ENCODE measurements at places on chromosomes 1 and 21. TPM values are rescaled to one million over a fixed set of nuclear protein-coding genes. Genes with fewer than 3 reads are reported as not detected.

The SPRR2B gene
- not detected for total RNA-seq

The PIP5K1A gene
- 63.4 TPM for total RNA-seq

The IVL gene
- not detected for total RNA-seq

The CFAP298 gene
- total RNA-seq, result 32.6 TPM

The TSSK3 gene
- total RNA-seq, result 2.2 TPM

The TRMT1L gene
- 21.1 TPM for total RNA-seq

The DNAI4 gene
- total RNA-seq, result 2.9 TPM

The LCE3D gene
- total RNA-seq, result not detected

The BOLA1 gene
- 20.6 TPM for total RNA-seq

The SH2D2A gene
- total RNA-seq, result 63.5 TPM

GRCh38 chr1:203338335-203339036, 12.4 kb downstream of the FMOD start:
- no peak overlapping the region for H3K4me3 ChIP-seq
- DNase-seq, result peak; percentile 69
- no peak overlapping the region for H3K27ac ChIP-seq

DNA sequence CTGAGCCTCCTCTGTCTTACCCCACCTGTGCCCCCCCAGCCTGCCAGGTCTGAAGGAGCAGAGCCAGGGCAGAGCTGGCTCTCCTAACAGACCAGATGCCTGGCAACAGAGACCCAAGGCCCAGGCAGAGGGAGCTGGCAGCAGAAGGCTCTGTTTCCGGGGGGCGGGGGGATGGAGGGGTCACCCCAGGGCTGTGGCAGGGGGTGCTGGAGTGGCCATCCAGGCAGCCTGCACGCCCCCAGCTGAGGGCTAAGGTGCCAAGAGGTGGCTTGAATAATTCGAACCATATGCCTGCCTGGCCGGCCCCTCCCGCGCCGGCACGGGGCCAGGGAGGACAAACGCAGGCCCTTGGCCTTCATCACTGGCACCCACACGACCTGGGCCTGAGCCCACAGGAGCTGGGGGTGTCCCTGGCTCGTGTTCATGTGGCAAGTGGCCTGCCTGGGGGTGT, 16.0 kb upstream of the PLEKHG5 start:
- no peaks in the 10 kb centered on the region for H3K27me3 ChIP-seq
- no peak overlapping the region for H3K4me3 ChIP-seq
- no peaks in the 10 kb centered on the region for H3K4me1 ChIP-seq

GRCh38 chr1:93620841-93621210, 60.8 kb downstream of the BCAR3 start:
- no peak overlapping the region for H3K27ac ChIP-seq
- H3K36me3 ChIP-seq, result no peaks in the 10 kb centered on the region
- no peaks in the 10 kb centered on the region for H3K27me3 ChIP-seq
- H3K4me1 ChIP-seq, result peaks cover 2% of the 10 kb centered on the region
- no peak for DNase-seq
- H3K4me3 ChIP-seq, result no peak overlapping the region

DNA sequence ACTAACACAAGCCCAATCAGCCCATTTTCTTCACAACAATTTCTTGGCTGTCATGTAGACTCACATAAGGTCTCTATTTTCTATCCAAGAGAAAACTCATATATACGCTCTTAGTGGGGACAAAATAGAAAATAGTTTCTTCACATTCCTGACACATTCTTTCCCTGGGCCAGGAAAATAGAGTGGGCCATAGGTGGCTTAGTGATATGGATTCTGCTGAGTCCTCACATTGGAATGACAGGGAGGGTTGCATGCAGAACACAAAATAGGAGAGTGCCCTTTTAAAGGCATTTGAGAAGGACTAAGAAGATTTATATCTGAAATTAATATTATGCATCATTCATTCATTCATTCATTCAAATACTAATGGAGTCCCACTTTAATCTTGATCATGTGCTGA, 207.7 kb downstream of the LYPLAL1 start:
- no peaks in the 10 kb centered on the region for H3K4me1 ChIP-seq
- DNase-seq, result no peak
- no peaks in the 10 kb centered on the region for H3K36me3 ChIP-seq
- no peak overlapping the region for H3K27ac ChIP-seq

GRCh38 chr1:3545363-3546047, 65.8 kb downstream of the MEGF6 start:
- H3K4me3 ChIP-seq, result no peak overlapping the region
- no peaks in the 10 kb centered on the region for H3K4me1 ChIP-seq
- H3K27me3 ChIP-seq, result no peaks in the 10 kb centered on the region

DNA sequence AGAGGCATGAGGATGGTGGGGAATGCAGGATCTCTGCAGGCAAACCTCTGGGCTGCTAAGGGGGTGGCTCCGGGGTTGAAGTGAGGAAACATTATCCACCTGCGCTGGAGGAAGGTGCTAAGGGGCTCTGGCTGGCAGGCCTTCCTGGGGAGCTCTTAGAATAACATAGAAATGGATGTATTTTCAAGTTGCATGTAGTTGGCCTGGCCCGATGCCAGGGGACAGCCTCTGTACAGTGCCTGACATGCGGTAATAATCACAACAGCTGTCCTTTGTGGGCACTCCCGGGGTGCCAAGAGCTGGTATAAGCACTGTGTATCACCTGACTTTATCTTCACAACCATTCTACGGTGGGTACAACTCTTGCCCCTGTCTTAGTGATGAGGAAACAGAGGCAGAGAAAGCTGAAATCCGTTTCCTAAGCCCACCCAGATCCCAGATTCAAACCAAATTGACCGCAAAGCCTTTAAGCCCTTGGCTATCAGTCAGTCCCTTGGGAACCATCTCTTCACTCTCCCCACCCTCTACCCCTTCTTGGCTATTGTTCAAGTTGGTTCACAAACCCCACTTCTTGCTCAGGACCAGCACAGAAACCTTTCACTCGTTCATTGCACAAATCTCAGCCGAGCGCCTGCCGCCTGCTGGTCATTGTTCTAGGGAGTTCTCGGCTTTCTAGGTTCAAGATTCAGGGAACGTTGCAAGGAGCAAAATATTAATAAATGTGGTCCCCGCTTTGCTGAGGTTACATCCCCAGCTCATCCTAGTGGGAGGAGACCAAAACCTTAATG, 30.9 kb downstream of the PADI4 start:
- no peaks in the 10 kb centered on the region for H3K36me3 ChIP-seq
- H3K4me3 ChIP-seq, result no peak overlapping the region
- peaks cover 1% of the 10 kb centered on the region for H3K27me3 ChIP-seq
- no peaks in the 10 kb centered on the region for H3K4me1 ChIP-seq
- no peak for DNase-seq

DNA sequence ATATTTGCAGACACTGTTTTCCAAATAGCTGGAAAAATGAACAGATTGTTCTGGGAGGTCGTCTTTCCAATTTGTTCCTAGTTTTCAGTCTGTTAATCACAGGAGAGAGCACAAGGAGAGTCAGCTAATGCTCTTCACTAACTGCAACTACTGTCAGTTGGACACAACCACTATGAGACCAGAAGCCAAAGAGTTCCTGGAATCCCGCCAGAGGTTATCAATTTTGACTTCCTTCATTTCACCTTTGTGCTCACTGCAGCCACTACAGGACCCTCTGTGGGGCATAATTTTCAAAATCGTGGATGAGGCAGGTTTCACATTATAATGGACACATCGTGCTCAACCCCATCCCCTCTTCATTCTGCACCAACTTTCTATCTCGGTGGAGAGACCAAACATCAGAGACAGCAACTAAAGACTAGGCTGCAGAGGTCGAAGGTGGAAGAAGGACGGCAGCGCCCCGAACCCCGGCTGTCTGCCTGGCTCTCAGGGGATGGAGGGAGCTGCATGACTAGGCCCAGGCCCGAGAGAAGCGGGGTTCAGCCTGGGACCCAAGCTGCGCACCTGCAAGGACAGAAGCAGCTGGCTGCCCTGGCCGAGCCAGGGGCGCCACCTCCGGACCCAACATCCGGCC, 602 bp downstream of the KIAA0319L start:
- H3K36me3 ChIP-seq, result peaks cover 27% of the 10 kb centered on the region
- H3K4me1 ChIP-seq, result peaks cover 45% of the 10 kb centered on the region
- no peaks in the 10 kb centered on the region for H3K27me3 ChIP-seq
- peak overlapping the region; percentile 86 for H3K27ac ChIP-seq
- H3K4me3 ChIP-seq, result peak overlapping the region; percentile 97

- H3K27me3 ChIP-seq, result peaks cover 12% of the 10 kb centered on the region
- H3K36me3 ChIP-seq, result no peaks in the 10 kb centered on the region
- no peak overlapping the region for H3K4me3 ChIP-seq
- no peaks in the 10 kb centered on the region for H3K4me1 ChIP-seq
- DNase-seq, result no peak
- no peak overlapping the region for H3K27ac ChIP-seq
These were observed 37.2 kb downstream of the OR6Y1 start for GRCh38 chr1:158516966-158517365.

DNA sequence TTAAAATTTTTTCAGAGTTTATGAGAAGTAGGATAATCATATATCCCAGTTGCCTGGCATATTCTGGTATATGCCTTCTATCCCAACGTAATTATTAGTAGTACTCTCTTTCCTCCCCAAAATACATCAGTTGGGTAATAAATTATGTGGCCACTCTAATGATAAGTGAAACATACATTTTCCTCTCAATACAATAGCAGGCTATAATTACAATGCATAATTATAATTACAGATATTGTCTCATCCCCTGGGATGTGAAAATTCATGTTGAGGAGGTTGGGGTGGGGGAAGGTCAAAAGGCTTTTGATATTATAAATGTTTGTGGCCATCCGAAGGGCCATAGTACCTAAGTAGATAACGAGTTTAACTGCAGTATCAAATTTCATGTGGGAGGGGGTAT, 277.1 kb downstream of the ST6GALNAC3 start:
- no peak for DNase-seq
- no peak overlapping the region for H3K27ac ChIP-seq
- no peaks in the 10 kb centered on the region for H3K4me1 ChIP-seq
- H3K27me3 ChIP-seq, result no peaks in the 10 kb centered on the region
- no peak overlapping the region for H3K4me3 ChIP-seq
- no peaks in the 10 kb centered on the region for H3K36me3 ChIP-seq

GRCh38 chr1:94037392-94038229, 83.3 kb downstream of the ABCA4 start:
- H3K27ac ChIP-seq, result no peak overlapping the region
- no peaks in the 10 kb centered on the region for H3K36me3 ChIP-seq
- H3K4me3 ChIP-seq, result no peak overlapping the region
- H3K4me1 ChIP-seq, result peaks cover 10% of the 10 kb centered on the region
- DNase-seq, result no peak

- H3K4me1 ChIP-seq, result peaks cover 7% of the 10 kb centered on the region
- no peaks in the 10 kb centered on the region for H3K36me3 ChIP-seq
- H3K27ac ChIP-seq, result no peak overlapping the region
- DNase-seq, result no peak
- H3K27me3 ChIP-seq, result peaks cover 35% of the 10 kb centered on the region
- no peak overlapping the region for H3K4me3 ChIP-seq
These were observed 6.6 kb downstream of the NID1 start for GRCh38 chr1:236058141-236058934.

- DNase-seq, result peak; percentile 33
- no peak overlapping the region for H3K27ac ChIP-seq
- H3K4me1 ChIP-seq, result no peaks in the 10 kb centered on the region
These were observed 74.7 kb downstream of the NTPCR start for GRCh38 chr1:233025157-233025556.

- peaks cover 9% of the 10 kb centered on the region for H3K27me3 ChIP-seq
- H3K36me3 ChIP-seq, result no peaks in the 10 kb centered on the region
These were observed 99.7 kb downstream of the NFIA start for GRCh38 chr1:61182049-61182448.

- no peak for DNase-seq
- H3K4me1 ChIP-seq, result peaks cover under 1% of the 10 kb centered on the region
- no peak overlapping the region for H3K27ac ChIP-seq
- peaks cover 4% of the 10 kb centered on the region for H3K36me3 ChIP-seq
- H3K27me3 ChIP-seq, result no peaks in the 10 kb centered on the region
These were observed 61.9 kb downstream of the TBCE start for GRCh38 chr1:235429143-235429542.

- H3K27ac ChIP-seq, result no peak overlapping the region
- DNase-seq, result no peak
- no peak overlapping the region for H3K4me3 ChIP-seq
- H3K4me1 ChIP-seq, result peaks cover 29% of the 10 kb centered on the region
These were observed 29.2 kb downstream of the CDC7 start for GRCh38 chr1:91529856-91530255.

- H3K4me3 ChIP-seq, result no peak overlapping the region
- H3K4me1 ChIP-seq, result peaks cover 41% of the 10 kb centered on the region
- peaks cover 18% of the 10 kb centered on the region for H3K36me3 ChIP-seq
- H3K27me3 ChIP-seq, result no peaks in the 10 kb centered on the region
- no peak for DNase-seq
- H3K27ac ChIP-seq, result no peak overlapping the region
These were observed 23.8 kb upstream of the ECE1 start for GRCh38 chr1:21313886-21314721.

DNA sequence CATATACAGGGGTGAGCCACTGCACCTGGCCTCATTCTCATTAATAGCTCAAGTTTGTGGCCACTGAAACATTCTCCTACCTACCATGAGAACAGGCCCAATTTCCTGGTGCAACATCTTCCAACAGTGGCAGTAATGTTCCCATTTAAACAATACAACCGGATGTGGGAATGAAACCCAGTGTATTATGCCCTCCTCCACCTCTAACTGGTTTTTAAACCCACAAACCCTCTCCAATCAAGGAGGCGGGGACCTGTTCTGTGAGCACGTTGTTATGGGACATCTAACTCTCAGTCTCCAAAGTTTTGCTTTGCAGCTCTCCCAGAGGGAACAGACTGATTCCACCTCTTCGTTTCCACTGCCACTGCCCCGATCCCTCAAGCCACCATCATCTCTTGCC, 2.6 kb downstream of the CTNNBIP1 start:
- no peaks in the 10 kb centered on the region for H3K27me3 ChIP-seq
- no peak overlapping the region for H3K4me3 ChIP-seq
- H3K4me1 ChIP-seq, result peaks cover 38% of the 10 kb centered on the region
- H3K36me3 ChIP-seq, result peaks cover 3% of the 10 kb centered on the region
- DNase-seq, result no peak

- peaks cover 36% of the 10 kb centered on the region for H3K27me3 ChIP-seq
- no peak within 1 kb of the TSS for H3K27ac ChIP-seq
- H3K4me3 ChIP-seq, result peak within 1 kb of the TSS; percentile 64
- no peak for DNase-seq
- H3K4me1 ChIP-seq, result peaks cover 13% of the 10 kb centered on the region
These were observed at the start of gene KCNQ4 for GRCh38 chr1:40783001-40783905. Gene KCNQ4, plus strand, starts transcription at chr1:40783787. Its CDS starts 307 bp downstream, at chr1:40784094.

- no peak overlapping the region for H3K27ac ChIP-seq
- H3K4me1 ChIP-seq, result peaks cover 9% of the 10 kb centered on the region
- H3K27me3 ChIP-seq, result no peaks in the 10 kb centered on the region
- peaks cover 64% of the 10 kb centered on the region for H3K36me3 ChIP-seq
- no peak overlapping the region for H3K4me3 ChIP-seq
These were observed 38.3 kb downstream of the USP25 start for GRCh38 chr21:15768045-15768601.

DNA sequence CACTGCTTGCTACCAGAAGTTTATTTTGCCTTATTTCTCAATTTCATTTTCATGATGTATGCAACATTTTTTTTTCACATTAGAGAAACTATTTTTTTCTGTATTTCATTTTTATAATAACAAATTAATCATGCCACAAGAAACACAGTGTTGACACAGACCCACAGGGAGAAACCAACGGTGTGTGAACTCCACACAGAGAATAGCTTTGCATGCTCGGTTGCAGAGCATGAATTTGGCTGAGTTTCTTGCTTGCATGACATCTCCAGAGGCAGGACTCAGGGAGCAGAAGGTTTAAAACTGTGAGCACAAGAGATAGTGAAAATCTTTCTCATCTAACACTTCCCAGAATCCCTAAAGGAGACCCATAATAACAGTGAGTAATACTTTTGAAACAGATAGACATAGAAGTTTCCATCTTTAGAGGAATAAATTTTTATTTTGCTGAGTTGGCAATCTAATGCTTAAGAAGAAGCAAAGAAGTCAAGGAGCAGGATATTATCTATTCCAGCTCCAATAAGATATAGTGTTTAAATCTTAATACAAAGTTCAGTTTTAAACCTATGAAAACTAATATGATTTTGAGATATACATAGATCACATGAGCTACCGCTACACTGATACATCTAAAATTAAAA, 890.9 kb downstream of the MRPL39 start:
- no peaks in the 10 kb centered on the region for H3K27me3 ChIP-seq
- no peak overlapping the region for H3K4me3 ChIP-seq
- H3K27ac ChIP-seq, result no peak overlapping the region
- H3K4me1 ChIP-seq, result no peaks in the 10 kb centered on the region

Data from activated CD4-positive, alpha-beta T cell treated with anti-CD3 and anti-CD28 coated beads, Interleukin-2, amount 10 ng/mL, durations not matched to agents 7 days and 5 days (primary cell).